ENCODE measurements at places on chromosomes 16 and 17.

DNA sequence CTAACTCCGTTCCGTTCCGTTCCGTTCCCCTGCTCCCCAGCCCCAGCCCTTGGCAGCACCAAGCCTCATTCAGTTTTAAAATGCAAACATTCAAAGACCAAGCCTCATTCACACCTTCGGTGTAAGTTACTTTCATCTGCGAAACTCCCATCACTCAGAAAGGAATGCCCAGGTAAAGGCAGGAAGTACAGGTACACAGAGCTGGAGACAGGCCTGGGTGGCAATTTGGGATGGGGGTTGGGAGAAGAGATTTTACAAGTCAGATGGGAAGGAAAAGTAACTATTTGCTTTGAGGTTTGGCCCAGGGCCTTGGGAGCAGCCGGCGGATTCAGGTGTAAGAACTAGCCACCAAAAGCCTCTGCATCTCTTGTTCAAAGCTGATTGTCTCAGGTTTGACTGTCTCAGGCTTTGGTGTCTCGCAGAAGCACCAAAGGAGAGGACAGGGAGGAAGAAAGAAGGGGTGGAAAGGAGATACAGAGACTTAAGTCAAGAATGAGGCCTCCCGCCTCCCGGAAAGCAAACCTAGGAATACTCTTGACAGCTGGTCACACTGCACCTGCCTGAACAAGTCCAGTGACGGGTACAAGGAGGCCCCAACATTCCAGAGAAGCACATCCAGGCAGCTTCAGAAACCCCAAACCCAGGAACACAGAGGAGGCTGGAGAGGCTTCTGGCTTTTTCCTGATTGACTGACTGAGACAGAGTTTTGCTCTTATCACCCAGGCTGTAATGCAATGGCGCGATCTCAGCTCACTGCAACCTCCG, 54.7 kb downstream of the NXN start:
- DNase-seq, result no peak

DNA sequence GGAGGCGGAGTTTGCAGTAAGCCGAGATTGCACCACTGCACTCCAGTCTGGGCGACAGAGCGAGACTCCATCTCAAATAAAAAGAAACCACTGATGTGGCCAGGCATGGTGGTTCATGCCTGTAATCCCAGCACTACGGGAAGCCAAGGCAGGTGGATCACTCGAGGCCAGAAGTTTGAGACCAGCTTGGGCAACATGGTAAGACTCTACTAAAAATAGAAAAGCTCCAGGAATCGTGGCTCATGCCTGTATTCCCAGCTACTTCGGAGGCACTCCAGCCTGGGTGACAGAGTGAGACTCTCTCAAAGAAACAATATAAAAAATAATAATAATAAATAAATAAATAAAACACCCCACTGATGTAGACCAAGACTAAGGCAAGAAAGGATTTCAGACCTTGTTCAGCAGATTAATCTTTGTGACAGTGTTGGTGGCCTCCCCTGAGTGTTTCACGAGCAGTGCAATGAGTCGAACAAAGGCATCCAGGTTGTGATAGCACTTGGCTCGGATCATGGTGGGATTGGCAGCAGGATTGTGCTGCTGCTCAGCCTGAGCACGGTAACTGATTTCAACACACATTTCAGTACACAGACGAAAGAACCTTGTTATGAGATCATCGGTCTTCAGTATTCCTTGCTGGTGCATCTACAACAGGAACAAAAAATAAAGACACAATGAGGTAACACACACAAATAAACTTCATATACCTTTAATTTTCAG, 18.6 kb downstream of the SETD6 start:
- DNase-seq, result no peak

GRCh38 chr16:8644211-8645140, 23.0 kb downstream of the METTL22 start:
- DNase-seq, result no peak

- no peak for DNase-seq
Measured at GRCh38 chr16:77062878-77063675, 127.9 kb upstream of the MON1B start.

DNA sequence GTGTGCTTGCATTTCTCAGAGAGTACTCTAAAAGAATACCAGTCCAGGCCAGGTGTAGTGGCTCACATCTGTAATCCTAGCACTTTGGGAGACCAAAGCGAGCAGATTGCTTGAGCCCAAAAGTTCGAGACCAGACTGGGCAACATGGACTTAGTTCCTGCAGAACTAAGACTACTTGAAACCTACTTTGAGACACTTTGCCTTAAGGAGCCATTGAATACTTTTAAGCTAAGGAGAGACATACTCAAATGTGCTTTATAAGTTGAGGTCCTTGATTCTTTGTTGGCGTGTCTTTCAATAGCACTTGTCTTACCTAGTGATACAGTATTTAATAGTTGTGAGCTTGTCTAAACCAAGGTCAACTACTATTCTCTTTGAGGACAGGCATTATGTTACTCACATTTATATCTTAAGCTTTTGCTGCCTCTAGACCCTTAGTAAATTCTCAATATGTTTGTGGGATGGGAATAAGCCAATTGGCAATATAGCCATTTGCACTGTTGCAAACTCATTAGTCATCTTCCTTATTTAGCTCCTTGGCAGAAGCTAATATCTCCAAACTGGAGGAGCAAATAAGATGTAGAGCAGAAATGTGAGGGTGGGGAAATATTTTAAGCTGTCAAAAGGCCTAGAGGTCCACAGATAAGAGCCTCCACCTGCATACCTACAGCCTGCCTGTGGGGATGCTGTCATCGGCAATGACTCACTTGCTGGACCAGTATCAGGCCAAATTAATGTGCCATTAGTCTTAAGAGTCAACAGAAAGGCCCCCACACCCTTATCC, 16.3 kb downstream of the SCPEP1 start:
- peak; percentile 14 for DNase-seq

DNA sequence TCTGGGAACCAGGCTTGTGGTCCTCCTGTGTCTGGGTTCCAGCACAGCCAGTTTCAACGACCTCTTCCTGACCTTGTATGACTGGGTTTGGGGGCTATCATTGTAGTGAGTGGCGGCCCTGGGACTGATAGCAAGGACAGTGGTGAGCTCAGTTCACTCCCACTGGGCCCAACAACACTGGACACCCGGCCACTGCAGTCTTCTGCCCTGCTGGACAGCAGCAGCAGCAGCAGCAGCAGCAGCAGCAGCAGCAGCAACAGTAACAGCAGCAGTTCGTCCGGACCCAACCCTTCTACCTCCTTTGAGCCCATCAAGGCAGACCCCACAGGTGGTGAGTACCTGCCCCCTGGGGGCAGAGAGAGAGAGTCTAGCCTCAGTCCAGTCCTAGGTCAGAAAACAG, 3.3 kb upstream of the ELMO3 start:
- no peak for DNase-seq

DNA sequence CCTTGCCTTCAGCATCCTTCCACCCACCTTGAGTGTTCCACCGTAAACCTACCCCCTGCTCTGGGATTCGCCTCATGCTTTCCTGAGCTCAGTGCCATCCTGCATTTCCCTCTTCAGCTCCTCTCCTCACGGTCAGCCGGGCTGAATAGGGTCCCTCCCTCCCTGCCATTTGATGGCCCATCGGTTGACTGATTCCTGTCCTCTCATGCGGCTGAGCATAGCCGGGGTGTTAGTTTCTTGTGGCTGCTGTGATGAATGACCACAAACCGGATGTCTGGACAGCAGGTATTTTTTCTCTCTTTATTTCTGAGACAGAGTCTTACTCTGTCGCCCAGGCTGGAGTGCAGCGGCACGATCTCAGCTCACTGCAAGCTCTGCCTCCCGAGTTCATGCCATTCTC, 44.1 kb upstream of the MGAT5B start:
- no peak for DNase-seq

DNA sequence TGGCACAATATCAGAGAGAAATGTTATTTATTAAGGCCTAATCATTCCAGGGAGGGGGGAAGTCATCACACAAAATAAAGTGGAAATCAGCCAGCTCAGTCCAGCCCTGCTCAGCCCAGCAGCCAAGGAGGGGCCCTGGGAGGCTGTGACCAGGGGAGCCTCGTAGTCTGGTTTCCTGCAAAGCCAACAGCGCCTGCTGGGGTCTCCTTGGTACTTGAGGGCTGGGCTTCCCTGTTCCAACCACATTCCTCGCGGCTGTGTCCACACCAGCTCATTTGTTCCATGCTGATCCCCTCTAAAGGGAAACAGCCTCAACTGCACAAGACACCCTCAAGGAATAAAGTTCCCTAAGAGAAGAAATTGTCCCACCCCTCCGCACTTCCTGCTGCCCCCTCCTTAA, 154.0 kb downstream of the TMEM132E start:
- DNase-seq, result no peak

DNA sequence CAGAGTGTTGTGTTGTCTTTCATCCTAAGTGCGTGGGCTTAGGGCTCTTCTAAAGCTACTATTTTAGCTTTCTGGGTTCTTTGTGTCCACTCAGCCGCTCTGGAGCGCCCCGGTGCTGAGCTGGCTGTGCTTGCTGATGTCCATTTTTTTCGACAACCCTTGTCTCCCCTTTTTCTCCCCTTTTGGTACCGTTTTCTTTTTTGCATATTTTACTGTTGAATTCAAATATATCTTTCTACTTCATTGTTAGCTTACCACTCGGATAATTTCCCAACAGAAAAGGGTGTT, 1.2 kb downstream of the SRRM2 start:
- DNase-seq, result no peak
